ENCODE measurements at places on chromosomes 5 and 9.
A peak's percentile ranks its signal among the peaks of the same experiment; 100 is the strongest.

- DNase-seq = no peak
Measured at GRCh38 chr9:125850763-125851162, 103.6 kb downstream of the PBX3 start.

GRCh38 chr5:82329393-82329792 is 51.2 kb upstream of the RPS23 start:
- DNase-seq = no peak

DNA sequence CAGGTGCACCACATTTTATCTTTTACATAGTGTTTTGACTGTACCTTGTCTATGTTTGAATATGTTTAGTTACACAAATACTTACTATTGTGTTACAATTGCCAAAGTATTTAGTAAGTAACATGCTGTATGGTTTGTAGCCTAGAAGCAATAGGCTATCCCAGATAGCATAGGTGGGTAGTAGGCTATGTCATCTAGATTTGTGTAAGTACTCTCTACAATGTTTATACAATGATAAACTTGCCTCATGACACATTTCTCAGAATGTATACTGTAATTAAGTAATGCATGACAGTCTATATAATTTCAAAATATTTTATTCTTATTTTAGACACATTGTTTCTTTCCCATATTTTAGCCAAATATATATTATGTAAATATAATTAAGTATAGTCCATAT is 836.8 kb upstream of the CDH9 start:
- no peak for DNase-seq

GRCh38 chr5:1246711-1247431 is 21.7 kb downstream of the SLC6A18 start:
- DNase-seq = peak; percentile 42

- no peak for DNase-seq
Measured at GRCh38 chr9:121860213-121860612, 208.8 kb downstream of the DAB2IP start.

DNA sequence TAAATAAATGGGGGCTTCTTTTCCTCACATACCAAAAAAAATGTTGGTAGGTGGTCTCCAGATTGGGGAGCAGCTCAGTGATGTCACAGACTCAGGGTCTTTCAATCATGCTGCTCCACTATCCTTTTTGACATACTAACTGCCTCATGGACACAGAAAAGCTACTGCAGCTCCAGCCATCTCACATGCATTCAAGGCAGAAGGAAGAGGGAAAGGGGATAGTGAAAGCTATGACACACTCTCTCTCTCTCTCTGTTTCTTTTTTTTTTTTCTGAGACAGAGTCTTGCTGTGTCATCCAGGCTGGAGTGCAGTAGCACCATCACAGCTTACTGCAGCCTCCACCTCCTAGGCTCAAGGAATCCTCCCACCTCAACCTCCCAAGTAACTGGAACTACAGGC is 7.9 kb upstream of the ADGRD2 start:
- DNase-seq = no peak

GRCh38 chr9:38051780-38052546 is 17.1 kb downstream of the SHB start:
- no peak for DNase-seq

DNA sequence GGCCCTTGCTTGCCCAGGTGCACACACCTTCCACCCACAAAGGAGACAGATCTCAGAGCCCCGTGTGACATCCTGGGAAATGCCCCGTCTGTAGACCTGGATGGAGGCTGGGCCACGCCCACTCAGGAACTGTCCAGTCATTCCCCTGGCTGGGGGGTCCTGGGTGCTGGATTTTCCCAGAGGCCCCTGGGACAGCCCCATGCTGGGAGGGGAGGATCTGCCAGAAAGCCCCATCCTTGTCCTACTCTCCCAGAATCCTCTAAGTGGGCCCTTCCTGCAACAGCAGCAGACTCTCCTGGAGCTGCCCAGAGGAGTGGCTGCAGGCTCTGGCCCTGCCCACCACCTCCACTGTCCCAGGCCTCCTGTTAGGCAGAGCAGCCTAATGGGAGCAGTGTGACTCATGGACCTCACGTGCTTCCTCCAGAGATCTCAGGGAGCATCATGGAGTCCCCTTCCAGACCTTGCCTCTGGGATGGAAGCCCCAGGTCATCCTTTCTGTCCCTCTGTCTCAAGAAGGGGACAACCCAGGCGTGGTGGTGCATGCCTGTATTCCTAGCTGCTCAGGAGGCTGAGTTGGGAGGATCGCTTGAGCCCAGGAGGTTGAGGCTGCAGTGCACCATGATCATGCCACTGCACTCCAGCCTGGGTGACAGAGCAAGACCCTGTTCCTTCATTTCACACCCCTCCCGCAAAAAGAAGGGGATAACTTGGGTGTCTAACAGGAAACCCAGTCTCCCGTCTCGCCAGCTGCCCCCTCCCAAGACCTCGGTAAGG is 51.7 kb downstream of the JADE2 start:
- DNase-seq = no peak

GRCh38 chr9:5040730-5041389 is 55.8 kb downstream of the JAK2 start:
- DNase-seq = no peak

- no peak for DNase-seq
Measured at GRCh38 chr5:130141659-130142320, 237.5 kb downstream of the CHSY3 start.

DNA sequence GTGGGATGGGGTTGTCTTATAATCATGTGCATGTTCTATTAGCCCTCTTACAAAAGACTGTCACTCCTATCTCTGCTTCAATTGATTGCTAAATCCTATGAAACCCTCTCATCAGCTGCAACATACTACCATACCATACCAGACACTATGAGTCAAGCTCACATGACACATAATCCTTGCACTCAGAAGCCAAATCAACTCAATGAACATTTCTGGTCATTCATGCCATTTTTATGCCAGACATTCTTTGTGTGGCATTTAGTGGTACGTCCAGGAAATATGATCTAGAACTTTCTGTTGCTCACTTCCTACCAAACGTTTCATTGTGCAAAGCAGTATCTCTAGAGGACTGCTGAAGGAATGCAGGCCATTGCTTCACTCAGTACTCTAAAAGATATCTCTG is 159.2 kb upstream of the GNA14 start:
- no peak for DNase-seq

- no peak for DNase-seq
Measured at GRCh38 chr9:33517373-33517772, 6.7 kb upstream of the ANKRD18B start.

GRCh38 chr5:35856765-35857351 is at the start of gene IL7R:
Gene IL7R, plus strand, starts transcription at chr5:35856891. Its CDS starts 87 bp downstream, at chr5:35856978.
- DNase-seq = no peak

DNA sequence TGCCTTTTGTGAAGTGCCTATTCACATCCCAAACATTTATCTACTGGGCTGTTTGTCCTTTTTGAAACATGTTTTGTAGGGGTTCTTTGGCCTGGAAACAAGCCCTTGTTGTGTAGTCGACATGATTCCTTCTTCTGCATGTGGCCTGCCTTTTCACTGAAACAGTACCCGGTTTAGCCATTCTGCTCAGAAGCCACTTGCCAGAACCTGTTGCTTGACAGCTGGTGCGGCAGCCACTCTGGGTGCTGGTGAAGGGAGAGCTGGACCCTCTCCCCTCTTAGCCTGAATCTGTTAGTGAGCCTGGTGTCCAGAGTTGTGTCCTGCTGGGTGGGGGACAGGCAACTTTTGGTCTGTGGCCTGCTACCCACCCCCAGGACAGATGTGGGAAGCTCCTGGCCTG is 128.8 kb upstream of the CACNA1B start:
- no peak for DNase-seq

DNA sequence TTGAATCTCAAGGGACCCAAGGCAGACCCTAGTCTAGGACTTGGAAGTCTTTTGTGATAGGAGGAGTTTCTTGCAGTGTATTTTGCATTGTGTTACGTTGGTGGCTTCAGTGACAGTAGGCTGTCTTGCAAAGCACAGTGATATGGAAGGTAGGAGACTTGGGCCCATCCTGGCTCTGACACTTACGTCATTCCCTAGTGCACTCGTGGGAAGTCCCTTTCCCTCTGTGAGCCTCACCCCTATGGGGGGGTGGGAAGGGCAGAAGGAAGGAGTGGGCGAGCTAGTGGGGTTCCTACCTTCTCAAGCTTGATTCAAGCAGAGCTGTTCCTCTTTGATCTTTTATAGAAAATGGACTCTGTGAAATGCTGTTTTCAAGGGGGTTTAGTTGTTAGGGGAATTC is 9.2 kb upstream of the TEX53 start:
- DNase-seq = no peak

- DNase-seq = no peak
Measured at GRCh38 chr5:67401172-67401571, 204.6 kb upstream of the CD180 start.

DNA sequence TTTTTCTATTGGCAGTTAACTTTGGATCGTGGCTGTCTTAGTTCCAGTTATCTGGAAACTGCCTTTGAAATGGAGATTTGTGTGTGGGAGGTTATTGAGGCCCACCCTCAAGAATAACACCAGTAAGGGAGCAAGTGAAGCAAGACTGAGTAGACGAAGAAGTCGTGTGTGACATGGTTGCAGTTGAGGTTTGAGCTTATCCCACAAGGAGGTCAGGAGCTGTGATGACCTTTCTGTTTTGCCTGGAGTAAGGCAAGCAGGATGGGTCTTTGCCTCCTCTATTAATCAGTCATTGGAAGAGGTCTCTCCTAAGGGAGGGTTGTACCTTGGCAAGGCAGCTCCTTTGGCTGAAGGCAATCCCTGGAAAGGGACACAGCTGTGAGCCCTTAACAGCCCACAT is 49.6 kb upstream of the CTXN3 start:
- no peak for DNase-seq

DNA sequence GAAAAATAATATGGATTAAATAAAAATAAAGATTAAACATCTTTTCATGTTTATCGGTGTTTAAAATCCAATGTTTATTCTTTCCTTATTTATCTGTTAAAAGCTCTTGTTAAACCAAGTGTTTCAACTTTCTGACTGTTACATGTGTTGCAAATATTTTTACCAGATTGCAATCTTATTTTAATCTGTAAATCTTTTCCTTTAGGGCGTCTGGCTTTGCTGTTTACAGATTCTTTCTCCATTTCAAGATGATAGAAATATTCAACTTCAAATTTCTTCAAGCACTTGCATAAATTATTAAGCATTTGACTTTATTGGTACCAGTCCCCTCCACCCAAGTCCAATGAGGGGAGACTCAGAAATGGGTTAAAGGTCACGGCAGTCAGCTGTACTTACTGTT is 16.9 kb upstream of the ABCA1 start:
- no peak for DNase-seq

GRCh38 chr5:124847907-124848306 is 101.5 kb upstream of the ZNF608 start:
- DNase-seq = no peak

GRCh38 chr5:151724360-151724759 is 34.1 kb downstream of the ATOX1 start:
- DNase-seq = no peak

GRCh38 chr9:134644725-134645606 is 3.4 kb downstream of the COL5A1 start:
- no peak for DNase-seq

- DNase-seq = no peak
Measured at GRCh38 chr5:113140837-113141671, 164.5 kb downstream of the DCP2 start.

DNA sequence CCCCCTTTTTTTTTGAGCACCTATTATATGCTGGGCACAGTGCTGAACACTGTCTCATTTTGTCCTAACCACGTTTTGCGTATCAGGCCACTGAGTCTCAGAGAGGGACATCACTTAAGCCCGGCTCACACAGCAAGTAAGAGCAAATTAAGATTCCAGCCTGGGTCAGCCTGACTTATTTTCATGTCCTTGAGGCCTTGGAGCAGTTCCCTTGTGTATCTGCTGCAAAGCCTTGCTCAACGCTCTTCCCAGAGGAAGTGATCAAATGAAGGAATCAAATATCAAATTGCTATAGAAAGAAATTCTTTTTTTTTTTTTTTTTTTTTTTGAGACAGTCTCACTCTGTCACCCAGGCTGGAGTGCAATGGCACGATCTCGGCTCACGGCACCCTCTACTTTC is 30.7 kb downstream of the ERGIC1 start:
- no peak for DNase-seq

DNA sequence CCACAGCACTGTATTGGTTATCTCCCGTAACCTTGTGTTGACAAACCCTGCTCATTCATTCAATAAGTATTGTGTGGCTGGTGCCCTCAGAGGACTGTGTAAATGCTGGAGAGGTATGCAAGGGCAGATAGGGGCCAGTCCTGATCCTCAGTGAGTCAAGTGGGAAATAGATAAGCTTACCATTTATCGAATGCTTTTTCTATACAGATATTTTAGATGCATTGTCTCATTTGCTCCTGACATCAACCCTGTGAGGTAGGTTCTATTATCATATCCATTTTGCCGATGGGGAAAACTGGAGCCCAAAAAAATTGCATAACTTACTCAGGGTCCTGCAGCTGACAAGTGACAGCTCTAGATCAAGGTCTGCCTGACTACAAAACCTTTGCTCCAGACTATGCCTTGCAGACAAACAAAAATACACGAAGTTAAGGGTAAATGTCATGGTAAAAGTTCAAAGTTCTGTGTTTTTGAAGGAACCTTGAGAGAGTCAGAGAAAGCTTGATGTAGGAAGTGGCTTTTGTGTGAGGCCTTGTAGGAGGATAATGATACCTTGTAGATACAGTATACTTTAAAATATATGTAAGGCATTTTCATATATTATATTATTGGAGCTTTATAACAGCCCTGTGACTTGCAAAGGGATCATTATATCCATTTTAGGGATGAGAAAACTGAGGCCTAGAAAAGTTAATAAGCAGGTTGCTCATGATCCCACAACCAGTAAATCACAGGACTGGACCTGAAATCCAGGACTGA is 22.7 kb downstream of the CYFIP2 start:
- no peak for DNase-seq
